ENCODE measurements at places on chromosomes 7 and 10.

DNA sequence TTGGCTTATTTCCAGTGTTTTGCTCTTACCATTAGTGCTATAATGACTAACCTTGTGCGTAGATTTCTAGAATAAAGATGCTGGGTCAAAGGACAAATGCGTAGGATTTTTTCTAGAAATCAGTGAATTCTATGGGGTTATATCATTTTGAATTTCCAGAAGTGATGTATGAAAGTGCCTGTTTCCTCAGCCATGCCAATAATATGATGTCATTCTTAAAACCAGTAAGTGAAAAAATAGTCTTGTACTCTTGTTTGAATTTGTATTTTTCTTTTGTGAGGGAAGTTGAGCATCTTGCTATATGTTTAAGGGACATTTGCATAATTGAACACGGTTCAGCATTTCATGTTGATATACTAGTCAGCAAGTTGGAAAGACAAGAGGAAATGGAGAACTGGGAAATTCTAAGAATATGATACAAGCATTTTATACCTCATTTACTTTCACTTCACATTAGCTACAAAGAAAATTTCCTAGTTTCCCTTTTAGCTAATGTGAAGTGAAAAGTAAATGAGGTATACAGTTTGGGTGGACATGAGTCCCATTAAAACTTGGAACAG is 3.8 kb upstream of the DNAH11 start:
- DNase-seq, result no peak

- DNase-seq, result no peak
Observed at GRCh38 chr7:146375170-146375569, 258.6 kb downstream of the CNTNAP2 start.

GRCh38 chr10:125094806-125095205 is 65.6 kb downstream of the CTBP2 start:
- no peak for DNase-seq

- no peak for DNase-seq
Observed at GRCh38 chr10:107686095-107686494, 521.6 kb upstream of the SORCS1 start.

- no peak for DNase-seq
Observed at GRCh38 chr10:44647877-44648542, 263.1 kb upstream of the CXCL12 start.

GRCh38 chr10:50511492-50512213 is 112.1 kb downstream of the SGMS1 start:
- DNase-seq, result peak; percentile 91

DNA sequence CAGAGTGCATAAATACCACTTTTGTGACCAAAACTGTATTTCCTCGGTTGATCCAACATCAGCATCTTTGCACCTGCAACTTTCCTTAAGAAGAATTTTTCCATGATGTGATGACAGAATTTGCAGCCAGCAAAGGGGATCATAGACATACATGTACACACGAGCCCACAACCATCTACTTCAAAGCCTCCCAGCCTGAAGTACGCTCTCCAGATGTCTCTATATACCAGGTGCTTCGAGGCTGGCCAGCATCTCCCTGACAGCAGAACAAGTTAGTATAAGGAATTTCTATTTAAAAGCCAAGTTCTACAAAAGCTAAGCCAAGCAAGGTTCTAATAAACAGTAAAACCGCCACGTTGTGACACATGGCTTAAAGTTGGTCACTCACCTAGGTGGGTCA is 328.5 kb downstream of the KCNMA1 start:
- no peak for DNase-seq

DNA sequence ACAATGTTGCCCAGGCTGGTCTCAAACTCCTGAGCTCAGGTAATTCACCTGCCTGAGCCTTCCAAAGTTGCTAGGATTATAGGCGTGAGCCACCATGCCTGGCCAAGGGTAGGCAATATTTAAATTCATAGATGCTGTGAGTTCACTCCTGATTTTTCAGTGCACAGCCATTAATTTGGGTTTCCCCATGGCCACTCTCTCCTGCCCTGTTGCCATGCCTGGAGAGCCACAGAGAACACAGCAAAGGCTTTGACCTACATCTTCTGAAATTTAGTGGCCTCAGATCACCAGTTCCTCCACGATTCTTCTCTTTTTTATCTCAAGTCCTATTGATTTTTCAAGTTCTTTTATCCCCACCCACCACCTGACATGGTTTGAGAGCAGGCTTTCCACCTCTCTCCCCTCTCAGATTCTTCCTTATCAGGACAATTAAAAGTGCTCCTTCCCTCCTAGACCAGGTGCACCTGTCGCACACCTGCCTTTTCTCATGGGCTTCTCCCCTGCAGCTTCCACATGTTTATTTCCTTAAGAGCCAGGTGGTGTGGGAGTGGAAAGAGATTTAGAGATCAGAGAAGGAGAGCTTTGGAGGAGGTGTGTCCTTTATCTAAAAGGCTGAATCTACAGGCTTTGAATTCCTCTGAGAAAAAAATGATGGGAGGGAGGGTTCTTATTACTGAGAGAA is 123.8 kb downstream of the ADRA2A start:
- DNase-seq, result no peak

GRCh38 chr7:66142334-66142733 is 27.7 kb downstream of the CRCP start:
- DNase-seq, result no peak

DNA sequence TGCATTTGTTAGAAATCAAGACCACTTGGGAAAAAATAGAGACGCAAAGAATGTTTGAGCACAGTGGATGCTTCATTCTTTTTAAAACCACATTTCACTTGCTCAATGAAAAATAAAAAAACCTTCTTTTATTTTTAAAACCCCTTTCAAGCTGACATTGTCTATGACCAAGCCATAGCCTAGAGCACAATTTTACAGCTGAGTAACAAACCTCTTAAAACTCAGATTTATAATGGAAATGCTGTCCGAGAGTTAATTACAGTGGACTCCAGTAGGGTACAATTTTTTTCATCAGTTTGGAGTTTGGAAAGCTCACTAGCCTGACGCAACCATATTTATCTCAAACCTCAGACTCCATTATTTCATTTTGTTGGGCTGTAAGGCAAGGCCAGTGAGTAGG is 116.3 kb downstream of the RNLS start:
- no peak for DNase-seq

DNA sequence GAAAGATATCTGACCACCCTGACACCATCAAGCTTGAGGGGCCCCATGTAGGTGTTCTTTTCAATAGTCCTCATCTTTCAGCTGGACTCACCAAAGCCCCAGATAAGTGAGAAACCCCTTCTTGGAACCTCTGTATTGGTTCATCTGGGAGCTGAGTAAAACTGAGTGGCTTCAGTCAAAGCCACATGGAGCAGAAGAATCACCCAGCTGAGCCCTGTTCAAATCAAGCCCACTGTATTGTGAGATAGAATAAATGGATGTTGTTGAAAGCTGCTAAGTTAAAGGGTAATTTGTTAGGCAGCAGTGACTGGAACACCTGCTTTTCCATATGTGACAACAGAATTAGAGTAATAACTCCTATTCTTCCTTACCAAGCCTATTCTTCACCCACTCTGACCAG is 64.8 kb upstream of the SDK1 start:
- no peak for DNase-seq

GRCh38 chr7:105594034-105594433 is 12.7 kb upstream of the EFCAB10 start:
- DNase-seq, result no peak

- DNase-seq, result no peak
Observed at GRCh38 chr7:138465046-138465445, 5.0 kb downstream of the TRIM24 start.

DNA sequence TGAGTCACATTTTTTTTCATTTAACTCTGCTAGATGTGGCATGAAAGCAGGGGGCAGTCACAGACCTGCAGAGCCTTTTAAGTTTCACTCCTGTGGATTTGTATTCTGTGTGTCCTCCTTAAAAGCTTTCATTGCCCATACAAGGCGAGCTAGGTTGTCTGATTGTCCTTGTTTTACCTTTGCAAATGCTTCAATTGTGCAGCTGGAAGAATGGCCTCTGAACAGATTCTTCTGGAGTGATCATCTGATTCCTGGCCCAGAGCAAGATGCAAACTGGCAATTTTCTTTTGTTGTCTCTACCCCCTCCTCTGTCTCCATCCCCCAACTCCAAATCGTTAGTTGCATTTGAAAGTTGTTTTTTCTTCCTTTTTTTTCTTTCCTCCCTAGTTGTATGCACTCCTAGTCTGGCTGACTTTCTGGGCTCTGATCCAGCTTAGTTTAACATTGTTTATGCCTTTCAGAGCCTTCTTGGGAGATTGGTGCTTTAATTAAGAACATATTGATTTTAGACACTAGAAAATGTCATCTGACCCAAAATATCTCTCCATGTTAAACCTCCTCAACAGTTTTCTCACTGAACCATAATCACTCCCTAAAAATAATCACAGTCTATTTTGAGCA is 150.2 kb downstream of the REEP3 start:
- no peak for DNase-seq

- no peak for DNase-seq
Observed at GRCh38 chr10:109556399-109556798, 366.9 kb downstream of the XPNPEP1 start.

GRCh38 chr10:85457191-85457590 is 909.4 kb downstream of the GRID1 start:
- no peak for DNase-seq

DNA sequence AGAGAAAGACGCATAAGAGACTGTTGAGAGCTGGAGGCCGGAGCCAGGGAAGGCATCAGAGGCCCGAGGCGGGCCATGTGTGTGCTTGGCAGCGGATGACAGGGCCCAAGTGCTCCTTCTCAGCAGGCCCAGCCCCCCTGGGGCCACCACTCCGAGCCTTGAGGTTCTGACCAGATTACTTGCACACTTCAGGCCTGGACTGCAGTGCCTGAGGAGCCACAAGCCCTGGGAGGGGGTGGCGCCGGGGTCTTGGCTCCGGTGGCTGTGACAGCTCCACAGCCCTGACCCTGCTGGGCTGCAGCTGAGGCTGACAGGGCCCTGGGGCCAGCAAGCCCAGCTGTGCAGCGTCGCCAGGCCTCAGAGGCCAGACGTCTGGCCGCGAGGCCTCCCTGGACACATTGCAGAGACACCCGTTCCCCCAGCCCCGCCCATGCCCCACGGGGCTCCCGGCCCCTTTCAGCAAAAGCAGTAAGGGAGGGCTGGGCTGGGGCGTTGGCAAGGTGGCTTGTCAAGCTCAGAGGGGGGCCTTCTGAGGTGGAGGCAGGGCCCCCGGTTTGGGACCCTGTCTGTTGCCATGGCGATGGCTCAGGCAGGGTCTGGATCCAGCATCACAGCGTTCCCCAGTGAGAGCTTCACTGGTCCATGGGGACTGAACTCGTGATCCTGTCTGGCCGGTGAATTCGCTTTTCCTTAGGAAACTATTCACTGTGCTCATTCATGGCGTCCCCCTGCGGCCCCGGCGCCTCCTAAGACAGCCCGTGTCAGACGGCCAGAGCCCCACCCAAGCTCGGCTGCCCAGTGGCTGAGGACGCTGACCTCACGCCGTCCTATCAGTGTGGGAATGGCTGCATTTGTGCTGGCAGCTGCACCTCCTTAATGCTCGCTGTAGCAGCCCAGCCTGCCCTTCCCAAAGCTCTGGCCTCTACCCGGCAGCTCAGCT is 5.7 kb downstream of the ELN start:
- DNase-seq, result no peak

GRCh38 chr7:157469181-157470016 is 132.6 kb downstream of the DNAJB6 start:
- DNase-seq, result no peak

GRCh38 chr7:116630932-116631671 is 40.9 kb upstream of the MET start:
- no peak for DNase-seq

DNA sequence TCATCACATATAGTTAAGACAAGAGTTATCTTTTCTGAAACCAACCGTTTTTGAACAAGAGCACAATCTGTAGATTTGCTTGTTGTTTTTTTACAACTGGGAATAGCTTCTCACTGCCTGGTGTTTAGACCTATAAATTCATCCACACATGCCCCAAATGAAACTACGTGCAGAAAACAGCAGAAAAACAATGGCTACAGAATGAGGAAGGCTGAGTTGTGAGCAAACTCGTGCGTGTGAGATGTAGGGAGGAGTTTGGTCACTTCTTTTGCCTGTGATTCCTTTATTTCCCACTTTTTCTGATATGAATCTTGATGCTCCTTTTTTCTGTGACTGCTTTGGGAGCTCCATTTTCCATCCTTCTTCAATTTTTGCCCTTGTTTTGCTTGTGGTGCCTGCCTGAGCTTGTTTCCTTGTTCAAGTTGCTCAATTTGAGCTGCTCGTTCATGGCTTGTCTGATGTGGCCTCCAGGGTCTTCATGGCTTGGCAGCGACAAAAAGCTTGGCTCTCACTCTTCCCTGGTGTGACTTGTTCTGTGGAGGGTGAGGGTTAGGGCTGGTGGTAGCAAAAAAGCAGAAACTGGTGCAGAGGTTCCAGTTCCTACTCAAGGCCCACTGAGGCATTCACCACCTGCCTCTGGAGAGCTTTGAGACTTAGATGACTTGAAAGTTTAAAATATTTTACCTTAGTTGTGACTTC is 76.9 kb downstream of the ZNF365 start:
- no peak for DNase-seq

GRCh38 chr10:57905010-57905409 is 362.7 kb downstream of the IPMK start:
- DNase-seq, result no peak

- peak; percentile 67 for DNase-seq
Observed at GRCh38 chr10:30456266-30456665, 22.3 kb downstream of the MAP3K8 start.

DNA sequence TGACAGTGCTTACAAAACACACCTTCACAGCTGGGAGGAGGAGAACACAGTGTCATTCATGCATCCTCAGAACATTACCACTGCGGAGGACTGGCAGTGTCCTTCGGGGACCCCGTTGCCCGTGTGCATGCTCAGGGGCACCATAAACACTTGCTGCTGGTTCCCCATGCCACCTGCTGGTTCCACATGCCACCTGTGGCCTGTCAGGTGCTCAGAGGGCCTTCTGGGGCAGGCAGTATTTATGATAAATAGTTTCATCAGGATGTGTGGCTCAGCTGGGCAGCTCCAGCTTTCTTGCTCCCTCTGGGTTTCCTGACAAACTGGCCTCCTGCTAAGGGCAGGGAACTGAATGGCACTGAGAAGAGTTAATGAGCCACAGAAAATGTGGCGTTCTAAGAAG is 32.1 kb downstream of the CELF2 start:
- no peak for DNase-seq

- DNase-seq, result no peak
Observed at GRCh38 chr10:113125612-113126011, 175.6 kb downstream of the TCF7L2 start.

- no peak for DNase-seq
Observed at GRCh38 chr7:151403764-151404163, 6.1 kb downstream of the WDR86 start.

DNA sequence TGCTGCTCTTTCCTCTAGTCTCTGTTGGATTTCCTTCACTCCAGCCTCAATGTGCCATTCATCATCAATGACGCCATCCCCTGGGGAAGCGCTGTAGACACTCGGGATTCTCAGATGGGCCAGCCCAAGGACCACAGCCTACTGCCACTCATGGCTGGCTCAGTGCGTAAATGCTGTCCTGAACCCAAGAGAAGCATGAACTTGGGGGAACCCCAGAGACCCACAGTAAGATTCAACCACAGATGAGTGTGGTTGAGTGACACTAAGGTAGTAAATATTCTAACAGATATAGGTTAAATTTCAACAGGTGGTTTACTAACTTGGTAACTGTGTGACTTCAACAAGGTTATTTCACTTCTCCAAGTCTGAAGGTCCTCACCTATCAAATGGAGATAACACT is 304.1 kb downstream of the GRM8 start:
- no peak for DNase-seq

GRCh38 chr7:116193329-116194087 is 16.8 kb upstream of the TES start:
- DNase-seq, result no peak

All from activated CD4-positive, alpha-beta T cell treated with anti-CD3 and anti-CD28 coated beads, Interleukin-10, Interleukin-2, amounts not matched to agents 100 ng/mL and 50 ng/mL, durations not matched to agents 16 hours and 8 hours (primary cell).